Epithelial cell of umbilical artery (primary cell): ENCODE measurements at places on chromosomes 3 and 15. TPM values are rescaled to one million over a fixed set of nuclear protein-coding genes. Genes with fewer than 3 reads are reported as not detected.

Gene SI
- total RNA-seq = not detected in 2 replicates

Gene COLQ
- total RNA-seq = 0.46 and 0.97 TPM in 2 replicates

Gene NRG4
- not detected in 2 replicates for total RNA-seq

Gene IL17RE
- total RNA-seq = 0.32 TPM in 1 of 2 replicates, not detected in the other

Gene INSYN1
- total RNA-seq = not detected in 2 replicates

Gene C15orf40
- 3.0 and 14.0 TPM in 2 replicates for total RNA-seq

Gene CPN2
- not detected in 2 replicates for total RNA-seq

Gene FYCO1
- 10.4 and 14.4 TPM in 2 replicates for total RNA-seq

Gene CX3CR1
- total RNA-seq = not detected in 2 replicates

Gene ALCAM
- 72.1 and 210 TPM in 2 replicates for total RNA-seq

Gene GNL3
- total RNA-seq = 206 and 216 TPM in 2 replicates

Gene TM4SF1
- 1,177 and 1,280 TPM in 2 replicates for total RNA-seq

Gene QARS1
- 167 and 271 TPM in 2 replicates for total RNA-seq

Gene RTP1
- total RNA-seq = not detected in 2 replicates

Gene TRPC1
- 14.7 and 14.9 TPM in 2 replicates for total RNA-seq

Gene ZBTB47
- 12.2 and 13.6 TPM in 2 replicates for total RNA-seq

Gene TGM4
- total RNA-seq = 0.15 TPM in 1 of 2 replicates, not detected in the other

Gene ACTRT3
- total RNA-seq = 5.5 and 6.2 TPM in 2 replicates

Gene SERINC4
- not detected in 2 replicates for total RNA-seq

Gene SOX14
- not detected in 2 replicates for total RNA-seq
